ENCODE measurements at places on chromosomes 12 and 14.

DNA sequence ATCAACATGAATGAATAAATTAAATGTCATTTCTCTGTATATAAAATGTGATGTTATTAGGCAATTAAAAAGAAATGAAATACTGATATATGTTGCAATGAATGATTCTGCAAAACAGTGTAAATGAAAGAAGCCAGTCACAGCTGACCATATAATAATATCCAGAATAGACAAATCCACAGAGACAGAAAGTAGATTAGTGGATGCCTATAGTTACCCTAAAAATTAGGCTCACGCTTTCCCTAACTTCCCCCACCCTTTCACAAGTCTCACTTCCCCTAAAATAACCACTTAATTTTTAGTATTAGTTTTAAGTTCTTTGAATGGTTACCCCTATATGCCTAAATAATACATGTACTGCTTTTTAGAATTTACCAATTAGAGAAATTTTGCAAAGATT lies 348.9 kb upstream of the FAR2 start:
- DNase-seq: no peak

DNA sequence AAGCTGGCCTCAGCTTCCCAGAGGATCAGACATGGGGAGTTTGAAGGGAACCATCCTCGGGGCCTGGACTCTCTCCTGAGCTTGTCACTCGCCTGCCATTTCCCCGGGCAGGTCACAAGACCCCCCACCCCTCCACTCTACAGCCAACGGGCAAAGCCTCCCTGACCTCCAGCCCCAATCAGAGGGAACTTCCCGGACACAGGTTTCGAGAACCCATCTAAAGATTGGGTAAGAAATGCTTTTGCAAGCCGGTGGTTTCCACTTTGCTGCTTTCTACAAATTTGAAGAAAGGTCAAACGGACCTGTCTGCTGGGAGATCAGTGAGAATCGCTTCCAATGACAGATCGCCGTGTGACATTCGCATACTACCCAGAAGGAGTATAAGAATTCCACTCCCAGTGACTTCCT lies 89.6 kb downstream of the SCARB1 start:
- DNase-seq: no peak

DNA sequence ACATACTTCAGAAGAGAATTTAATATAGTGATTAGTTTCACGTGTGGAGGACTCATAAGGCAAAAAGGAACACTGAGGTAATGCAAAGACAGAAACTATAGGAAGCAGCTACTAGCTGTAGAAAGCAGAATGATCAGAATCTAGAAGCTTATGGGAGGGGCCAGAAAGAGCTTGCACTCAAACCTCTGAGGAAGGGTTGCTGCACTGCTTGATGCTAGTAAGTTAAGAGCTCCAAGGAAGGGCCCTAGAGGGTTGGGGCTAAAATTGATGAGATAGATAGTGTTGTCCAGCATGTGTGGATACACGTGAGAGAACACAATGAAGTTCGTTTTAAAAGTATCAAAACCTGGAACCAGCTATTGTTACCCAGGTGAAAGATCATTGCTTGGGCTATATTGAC lies 311.1 kb downstream of the SLC6A15 start:
- DNase-seq: no peak

DNA sequence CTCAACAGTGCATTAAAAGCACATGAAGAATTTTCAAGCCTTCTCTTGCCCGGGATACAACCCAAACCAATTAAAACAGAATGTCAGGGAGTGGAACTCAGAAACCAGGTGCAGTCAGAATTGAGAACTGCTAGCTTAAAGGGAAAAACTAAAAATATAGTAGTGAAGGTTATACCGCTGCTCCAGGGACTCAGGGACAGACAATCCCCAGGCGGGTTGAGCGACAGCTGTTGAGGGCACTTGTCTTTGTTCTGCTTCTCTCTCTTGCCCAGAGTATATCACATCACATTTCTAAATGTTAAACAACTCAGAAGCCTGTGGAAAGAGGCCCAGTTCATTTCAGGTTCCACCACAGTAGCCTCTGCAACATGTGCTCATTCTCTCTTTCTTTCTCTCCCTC lies 93.1 kb downstream of the SLC5A8 start:
- no peak for DNase-seq
